Stimulated activated CD8-positive, alpha-beta memory T cell treated with anti-CD3 and anti-CD28 coated beads, Interleukin-7, amount 100 ng/mL, for 4 hours (primary cell): ENCODE measurements at places on chromosomes 11 and 22.
A peak's percentile ranks its signal among the peaks of the same experiment; 100 is the strongest.

GRCh38 chr22:44139773-44140172 lies 41.0 kb upstream of the PARVG start:
- DNase-seq, result no peak

DNA sequence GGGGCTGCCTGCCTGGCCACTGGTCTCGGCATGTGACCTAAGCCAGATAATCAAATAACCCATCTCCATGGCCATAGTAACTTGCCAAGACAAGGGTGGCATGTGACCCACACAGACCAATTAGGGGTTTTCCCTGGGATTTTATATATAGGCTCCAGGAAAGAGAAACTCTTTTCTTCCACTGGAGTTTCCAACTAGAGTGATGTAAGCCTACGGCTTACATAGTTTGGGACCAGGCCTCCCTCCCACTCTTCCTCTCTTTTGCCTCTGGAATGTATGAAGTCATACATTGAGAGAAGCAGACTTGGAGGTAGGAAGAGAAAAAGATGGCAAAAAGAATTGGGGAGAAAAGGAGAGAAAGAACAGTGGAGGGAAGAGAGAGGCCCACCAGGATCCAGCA lies 84.6 kb upstream of the LDLRAD3 start:
- no peak for DNase-seq

- no peak for DNase-seq
Measured at GRCh38 chr11:124071623-124071948, 30.5 kb upstream of the OR10G7 start.

- DNase-seq, result peak; percentile 79
Measured at GRCh38 chr11:64894070-64894811, 15.8 kb upstream of the EHD1 start.

GRCh38 chr22:17132112-17132511 lies 11.0 kb upstream of the TMEM121B start:
- no peak for DNase-seq

DNA sequence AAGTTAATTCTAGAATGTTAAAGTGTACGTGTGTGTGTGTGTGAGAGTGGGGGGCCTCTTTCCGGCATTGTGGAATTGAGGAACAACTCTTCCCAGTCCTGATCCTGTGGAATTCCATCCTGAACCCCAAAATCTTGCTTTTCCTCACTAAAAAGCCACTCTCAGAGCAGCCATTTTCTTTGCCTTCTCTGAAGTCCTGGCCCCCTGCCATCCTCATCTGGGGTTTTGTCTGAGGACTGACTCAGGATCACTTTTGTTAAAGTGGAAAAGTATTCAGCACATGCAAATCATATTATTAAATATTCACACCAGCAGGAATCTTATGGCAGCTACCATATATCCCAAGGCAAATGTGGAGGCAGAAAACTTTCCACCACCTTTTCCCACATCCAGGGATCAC lies 3.8 kb downstream of the SCN4B start:
- no peak for DNase-seq

GRCh38 chr22:18065256-18065655 lies 12.5 kb upstream of the PEX26 start:
- DNase-seq, result no peak

DNA sequence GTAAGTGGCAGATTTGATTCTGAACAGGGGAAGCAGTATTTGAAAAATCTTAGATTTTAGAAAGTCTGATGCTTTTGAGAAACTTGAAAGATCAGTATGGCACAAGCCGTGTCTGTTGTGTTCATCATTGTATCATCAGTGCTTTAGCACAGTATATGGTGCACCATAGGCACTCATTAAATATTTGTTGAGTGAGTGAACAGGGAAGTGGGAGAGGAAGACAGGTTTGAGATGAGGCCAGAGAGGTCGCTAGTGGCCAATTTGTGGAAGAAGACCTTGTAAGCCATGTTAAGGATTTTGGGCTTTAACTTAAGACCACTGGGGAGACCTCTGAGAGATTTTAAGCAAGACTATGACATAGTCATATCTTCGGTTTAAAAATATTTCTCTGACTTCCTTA lies 12.9 kb downstream of the CHEK1 start:
- no peak for DNase-seq

DNA sequence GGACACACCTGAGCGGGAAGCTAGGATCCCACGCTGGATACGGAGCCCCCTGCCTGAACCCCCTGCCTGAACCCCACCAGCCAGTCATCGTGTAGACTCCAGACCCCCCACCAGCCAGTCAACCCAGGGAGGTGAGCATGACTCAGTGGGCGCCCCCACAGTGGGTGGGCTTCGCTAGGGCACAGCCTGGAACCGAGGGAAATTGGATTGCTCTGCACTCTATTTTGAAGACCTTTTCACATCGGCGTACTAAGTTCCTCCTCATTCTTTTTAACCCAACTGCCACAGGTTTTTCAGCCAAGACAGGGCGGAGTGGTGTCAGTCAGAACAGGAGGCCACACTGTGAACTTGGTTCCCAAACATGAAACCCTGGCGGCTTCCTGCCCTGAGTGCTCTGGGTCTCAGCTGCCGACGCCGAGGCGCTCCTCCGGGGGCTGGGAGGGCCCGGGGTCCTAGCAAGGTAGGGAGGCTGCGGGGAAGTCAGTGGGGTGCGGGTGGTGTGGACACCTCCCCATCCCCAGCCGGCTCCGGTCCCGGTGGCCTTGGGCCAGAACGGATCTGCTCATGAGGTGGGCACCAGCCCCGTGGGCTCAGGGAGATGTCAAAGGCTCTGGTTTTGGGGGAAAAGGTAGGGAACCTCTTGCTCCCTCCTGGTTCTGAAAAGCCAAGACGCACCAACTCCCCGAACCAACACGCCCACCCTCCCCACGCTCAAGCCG lies 57.0 kb downstream of the BRD1 start:
- no peak for DNase-seq

GRCh38 chr11:75069473-75069872 lies 27.2 kb downstream of the OR2AT4 start:
- no peak for DNase-seq

GRCh38 chr11:75602951-75603350 lies 40.9 kb downstream of the SERPINH1 start:
- no peak for DNase-seq
